ENCODE measurements at places on chromosomes 1 and 21. TPM values are rescaled to one million over a fixed set of nuclear protein-coding genes. Genes with fewer than 3 reads are reported as not detected.
A peak's percentile ranks its signal among the peaks of the same experiment; 100 is the strongest.

DNA sequence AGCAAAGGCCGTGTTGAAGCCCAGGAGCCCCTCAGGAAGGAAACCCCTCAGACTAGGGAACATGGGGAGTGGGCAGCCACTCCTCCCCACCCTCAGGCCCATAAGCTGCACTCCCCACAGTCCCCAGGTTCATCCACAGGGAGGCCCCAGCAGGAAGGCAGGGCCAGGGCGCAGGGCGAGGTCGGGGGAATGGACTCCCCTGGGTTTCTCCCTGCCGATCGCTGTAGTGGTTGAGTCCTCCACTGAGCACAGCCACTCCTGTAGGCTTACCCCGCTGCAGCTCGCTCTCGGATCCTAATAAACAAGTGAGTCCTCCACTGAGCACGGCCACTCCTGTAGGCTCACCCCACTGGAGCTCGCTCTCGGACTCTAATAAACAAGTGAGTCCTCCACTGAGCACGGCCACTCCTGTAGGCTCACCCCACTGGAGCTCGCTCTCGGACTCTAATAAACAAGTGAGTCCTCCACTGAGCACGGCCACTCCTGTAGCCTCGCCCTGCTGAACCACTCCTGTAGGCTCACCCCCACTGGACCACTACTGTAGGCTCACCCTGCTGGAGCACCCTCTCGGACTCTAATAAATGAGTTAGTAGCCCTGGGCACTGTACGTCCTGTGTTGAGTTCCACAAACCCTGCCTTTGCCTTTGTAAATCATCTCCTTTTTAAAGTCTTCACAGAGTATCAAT, 16.2 kb upstream of the COL18A1 start:
- peak; percentile 17 for DNase-seq

SEMA4A gene
- 5.7 TPM for total RNA-seq

- DNase-seq = no peak
These were observed 102.3 kb downstream of the TMEM53 start for GRCh38 chr1:44571712-44572571.

RIPK4 gene
- total RNA-seq = 2.8 TPM

C1orf146 gene
- total RNA-seq = not detected

GRCh38 chr1:40651138-40651857, 14.2 kb downstream of the RIMS3 start:
- no peak for DNase-seq
